ENCODE measurements at places on chromosomes 4 and X.

GRCh38 chrX:9955506-9955905, 11.7 kb upstream of the CLDN34 start:
- no peak for DNase-seq

GRCh38 chrX:21735038-21735767, 22.7 kb downstream of the SMPX start:
- DNase-seq: no peak

- DNase-seq: no peak
Observed at GRCh38 chrX:42465821-42466220, 312.1 kb downstream of the PPP1R2C start.

DNA sequence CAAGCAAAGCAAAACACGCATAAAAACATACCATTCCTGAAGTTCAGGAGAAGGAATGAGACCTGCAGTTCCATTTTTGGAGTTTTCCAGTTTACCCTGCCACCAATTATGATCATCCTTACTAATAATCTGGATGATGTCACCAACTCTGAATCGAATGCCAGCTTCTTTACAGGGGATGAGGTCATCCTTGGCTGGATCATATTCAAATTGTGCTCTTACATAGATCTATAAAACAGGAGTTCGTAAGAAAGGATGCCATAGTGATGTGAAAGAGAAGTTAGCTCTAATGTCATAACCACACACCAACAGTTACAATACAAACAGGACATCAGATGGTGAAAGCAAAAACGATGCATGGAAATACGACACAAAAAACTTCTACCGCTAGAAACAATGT, 106.5 kb downstream of the NYX start:
- no peak for DNase-seq

DNA sequence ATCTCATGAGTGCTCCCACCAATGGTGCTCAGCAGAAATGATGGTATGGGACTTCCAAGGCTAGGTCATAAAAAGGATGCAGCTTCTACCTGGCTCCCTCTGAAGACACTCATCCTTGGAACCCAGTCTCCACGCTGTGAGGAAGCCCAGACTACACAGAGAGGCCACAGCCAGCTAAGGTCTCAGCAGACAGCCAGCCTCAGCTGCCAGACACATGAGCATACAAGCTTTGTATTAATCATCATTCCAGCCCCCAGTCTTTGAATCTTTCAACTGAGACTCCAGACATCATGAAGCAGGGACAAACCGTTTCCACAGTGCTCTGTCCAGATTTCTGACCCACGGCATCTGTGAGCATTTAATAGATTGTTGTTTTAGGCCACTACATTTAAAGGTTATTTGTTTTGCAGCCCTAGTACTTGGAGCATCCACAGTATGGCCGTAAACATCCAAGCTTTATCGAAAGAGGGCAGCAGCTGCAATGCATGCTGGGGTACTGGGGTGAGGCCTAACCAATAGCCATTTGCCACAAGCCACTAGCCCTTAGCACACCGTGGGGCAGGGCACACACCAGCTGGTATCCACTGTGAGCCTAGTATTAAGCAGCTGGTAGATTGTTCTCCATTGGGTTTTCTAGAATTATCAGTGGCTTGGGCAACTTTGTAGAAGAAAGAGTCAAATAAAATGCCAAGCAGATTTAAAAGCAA, 449.1 kb downstream of the BCOR start:
- no peak for DNase-seq

GRCh38 chrX:17922303-17922702, 61.2 kb upstream of the RAI2 start:
- no peak for DNase-seq

- DNase-seq: no peak
Observed at GRCh38 chr4:80878218-80878617, 152.3 kb upstream of the BMP3 start.

GRCh38 chrX:136546371-136546781, 14.4 kb downstream of the VGLL1 start:
- no peak for DNase-seq

GRCh38 chr4:84750260-84750959, 167.5 kb downstream of the CDS1 start:
- DNase-seq: no peak

DNA sequence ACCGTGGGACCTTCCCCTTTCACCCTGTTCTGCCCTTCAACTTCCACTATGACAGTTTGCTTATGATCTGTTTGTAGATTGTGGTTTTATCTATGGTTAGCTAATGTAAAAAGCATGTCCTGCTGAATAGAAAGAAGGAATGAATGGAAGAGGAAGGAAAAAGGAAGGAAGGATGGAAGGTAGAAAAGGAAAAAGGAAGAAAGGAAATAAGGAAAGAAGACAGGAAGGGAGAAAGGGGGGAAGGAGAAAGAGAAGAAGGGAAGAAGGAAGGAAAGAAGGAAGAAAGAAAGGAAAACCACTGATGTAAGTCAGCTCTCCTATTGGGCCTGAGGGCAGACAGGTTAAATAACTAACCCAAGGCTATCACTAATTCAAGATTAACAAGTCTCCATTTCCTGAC, 319.1 kb upstream of the KLF3 start:
- no peak for DNase-seq

- no peak for DNase-seq
Observed at GRCh38 chr4:107133965-107134653, 98.0 kb upstream of the DKK2 start.

DNA sequence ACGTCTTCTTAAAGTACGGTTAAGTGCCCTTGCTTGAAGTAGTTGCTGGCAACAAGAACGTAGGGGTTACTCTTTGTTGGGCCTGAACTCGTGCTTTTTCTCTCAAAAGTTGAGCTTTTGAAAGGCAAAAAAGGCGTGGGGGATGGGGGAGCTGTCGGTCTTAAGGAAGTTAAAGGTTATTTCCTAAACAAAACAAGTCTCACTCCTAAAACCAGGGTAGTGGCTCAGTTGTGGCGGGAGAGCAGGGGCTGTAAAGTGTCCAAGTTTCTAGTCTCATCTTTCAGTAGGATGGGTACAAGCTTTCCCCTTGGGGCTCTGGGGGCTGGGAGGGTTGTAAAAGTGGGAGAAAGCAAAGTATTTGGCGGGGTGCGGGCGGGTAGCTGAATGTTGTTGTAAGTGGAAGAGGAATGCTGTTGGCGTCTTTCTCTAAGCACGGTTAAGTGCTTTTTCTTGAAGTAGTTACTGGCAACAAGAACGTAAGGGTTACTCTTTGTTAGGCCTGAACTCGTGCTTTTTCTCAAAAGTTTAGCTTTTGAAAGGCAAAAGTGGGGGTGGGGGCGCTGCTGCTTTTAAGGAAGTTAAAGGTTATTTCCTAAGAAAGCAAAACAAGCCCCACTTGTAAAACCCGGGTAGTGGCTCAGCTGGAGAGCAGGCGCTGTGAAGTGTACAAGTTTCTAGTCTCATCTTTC, 904 bp upstream of the WDR1 start:
- no peak for DNase-seq

GRCh38 chr4:20901851-20902250, 201.6 kb downstream of the PACRGL start:
- no peak for DNase-seq

DNA sequence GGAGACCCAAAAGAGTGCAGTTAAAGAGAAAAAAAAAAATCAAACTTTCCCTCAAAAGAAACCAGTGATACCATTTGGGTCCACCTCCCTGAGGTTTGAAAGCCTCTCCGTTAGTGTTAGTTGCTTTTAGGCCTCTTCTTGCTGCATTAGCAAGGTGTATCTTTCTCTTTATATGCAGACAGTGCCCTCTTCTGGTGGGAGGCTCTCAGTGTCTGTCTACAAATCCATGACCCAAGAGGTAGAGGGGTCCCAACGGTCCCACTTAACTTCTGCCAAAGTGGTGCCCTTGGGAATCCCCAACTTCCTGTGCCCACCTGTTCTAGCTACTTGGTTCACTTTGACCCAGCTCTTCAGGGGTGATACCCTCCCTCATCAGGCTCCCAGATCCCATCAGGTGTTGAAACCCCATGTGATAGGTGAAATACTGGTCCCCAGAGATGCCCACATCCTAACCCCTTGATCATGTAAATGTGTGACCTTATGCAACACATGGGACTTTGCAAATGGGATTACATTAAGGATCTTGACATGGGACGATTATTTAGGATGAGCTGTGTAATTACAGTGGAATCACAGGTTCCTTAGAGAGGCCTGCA, 63.7 kb upstream of the CD99 start:
- DNase-seq: no peak

DNA sequence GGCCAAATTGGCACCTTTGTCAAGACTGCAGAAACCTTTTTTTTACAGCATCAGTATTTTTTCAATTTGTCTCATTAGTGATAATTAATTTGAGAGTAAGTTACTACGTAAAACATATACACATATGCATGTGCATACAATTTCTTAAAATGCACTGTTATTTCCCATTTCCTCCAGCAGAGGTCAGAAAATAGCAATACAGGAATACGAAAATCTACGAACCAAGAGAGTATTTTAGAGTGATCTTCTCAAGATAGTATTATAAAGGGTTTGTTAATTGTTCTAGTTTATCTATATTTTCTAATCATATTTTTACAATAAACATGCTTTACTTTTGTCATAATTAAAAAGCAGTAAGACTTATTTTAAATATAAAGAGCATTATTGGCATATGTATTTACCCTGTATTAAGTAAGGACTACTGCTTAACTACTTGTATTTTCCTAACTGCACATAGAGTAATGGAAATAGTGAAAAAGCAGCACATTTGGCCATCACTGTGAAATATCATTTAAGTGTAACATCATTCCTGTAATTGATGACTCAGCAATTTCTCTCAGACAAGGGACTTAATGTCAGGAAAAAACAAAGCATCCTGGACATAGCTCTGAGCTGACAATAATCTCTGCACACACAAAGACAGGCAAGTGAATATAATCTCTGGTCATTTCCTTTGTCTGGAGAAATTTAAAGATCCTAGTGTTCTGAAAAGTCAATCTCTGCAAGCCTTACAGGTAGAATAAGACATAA, 45.6 kb downstream of the MAOB start:
- no peak for DNase-seq

DNA sequence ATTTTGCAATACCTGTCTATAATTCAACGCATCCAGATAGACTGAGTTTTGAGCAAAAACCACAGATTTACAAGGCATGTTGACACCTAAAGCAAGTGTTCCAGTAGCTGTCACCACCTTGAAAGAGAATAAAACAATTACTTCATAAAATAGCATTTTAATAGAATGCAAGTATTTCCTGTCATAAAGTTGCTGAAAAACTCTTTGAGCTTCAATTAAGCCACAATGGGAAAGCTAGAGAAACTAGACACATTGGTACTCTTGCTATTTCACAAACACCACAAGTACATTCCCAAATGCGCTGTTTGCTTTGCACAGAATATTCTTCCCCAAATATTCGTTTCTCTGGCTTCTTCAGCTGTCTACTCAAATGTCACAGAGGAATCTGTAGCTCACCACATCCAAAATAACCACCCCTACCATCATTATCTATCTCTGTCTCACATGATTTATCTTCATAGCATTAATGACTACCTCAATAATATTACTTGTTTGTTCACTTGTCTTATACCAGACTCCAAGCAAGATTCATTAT, 70.3 kb downstream of the DDX60 start:
- no peak for DNase-seq

GRCh38 chr4:99811850-99812249, 4.8 kb upstream of the DAPP1 start:
- DNase-seq: no peak

DNA sequence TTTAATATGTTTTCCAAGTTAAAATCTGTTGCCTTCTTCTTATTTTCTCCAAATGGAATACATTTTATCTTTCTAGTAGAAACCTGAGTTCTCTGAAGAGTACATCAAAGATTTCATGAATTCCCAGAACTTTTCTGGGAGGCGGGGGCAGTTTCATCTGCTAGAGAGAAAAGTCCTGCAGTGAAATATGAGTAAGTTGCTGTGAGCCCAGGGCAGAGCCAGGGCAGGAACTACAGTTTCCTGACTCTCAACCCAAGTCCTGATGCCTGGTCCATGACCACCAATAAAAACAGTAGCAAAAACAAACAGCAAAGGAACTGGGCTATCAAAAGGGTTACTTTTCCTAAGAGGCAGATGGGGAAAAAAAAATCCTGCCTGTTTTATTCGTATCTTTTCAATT, 239.4 kb upstream of the CTSO start:
- DNase-seq: no peak

- no peak for DNase-seq
Observed at GRCh38 chr4:178480881-178481280, 1038.6 kb upstream of the AGA start.

DNA sequence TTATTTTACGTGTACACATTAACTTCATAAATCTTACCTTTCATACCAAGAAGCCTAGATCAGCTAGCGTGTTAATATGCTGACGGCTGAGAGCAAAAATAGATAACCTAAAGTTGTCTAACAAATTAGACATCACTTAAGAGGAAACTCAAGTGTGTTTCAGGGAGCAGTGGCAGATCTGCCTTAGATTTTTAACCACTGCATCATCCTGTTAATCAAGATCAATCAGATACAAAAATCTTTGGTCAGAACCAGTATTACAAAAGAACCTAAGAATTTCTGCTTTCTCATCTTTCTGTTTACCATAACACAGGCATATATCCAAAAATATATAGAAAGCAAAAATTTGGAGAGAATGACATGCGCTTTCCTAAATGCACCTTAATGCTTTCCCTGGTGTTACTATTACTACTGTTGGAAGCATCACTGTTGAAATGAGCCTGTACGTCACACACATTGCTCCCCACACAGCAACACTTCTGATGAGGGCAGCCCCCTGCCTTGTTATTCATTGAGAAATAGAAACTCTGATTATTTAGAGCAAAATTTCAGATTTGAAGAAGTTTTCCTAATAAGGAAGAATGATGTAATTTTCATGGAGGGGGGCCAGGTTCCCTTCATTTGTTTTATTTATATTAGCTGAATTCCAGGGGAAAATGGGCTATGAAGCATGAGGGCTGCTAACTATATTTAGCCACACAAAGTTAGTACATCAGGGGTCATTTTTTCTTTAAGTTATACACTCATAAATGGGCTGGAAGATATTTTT, 152.3 kb downstream of the CBR4 start:
- DNase-seq: no peak

DNA sequence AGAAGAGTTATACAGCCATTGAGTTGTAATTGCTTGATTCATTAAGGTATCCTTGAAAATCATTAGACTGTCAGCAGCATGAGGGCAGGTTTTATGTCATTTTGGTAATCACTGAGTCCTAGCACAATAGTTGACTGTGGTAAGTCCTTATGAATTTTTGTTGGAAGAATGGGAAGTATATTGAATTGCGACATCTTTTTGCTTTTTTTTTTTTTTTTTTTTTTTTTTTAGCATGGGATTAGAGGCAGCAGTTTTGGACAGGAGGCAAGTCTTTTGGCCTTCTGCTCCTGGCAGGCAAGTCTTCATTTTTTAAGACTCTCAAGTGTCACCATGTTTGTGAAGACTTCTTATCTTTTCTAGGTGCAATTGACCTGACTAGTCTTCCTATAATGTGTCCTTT, 29.7 kb downstream of the PRRG1 start:
- no peak for DNase-seq

DNA sequence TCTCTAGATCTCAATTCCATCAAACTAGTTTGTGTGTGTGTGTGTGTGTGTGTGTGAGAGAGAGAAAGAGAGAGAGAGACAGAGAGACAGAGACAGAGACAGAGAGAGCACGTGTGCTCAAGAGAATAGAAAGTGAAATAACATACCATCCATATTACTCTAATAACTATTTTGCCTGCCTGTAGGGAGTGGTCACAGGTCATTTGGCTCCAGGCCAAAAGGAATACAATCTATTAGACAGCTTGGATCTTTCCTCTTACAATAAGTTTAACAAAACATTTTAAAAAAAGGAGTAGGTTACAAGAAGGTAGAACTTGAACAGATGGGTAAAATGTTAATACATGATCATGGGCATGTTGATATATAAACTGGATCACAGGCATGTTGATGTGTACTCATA, 76.2 kb downstream of the COL4A6 start:
- DNase-seq: no peak
